CD4-positive, alpha-beta T cell treated with Interleukin-17A for 4 hours (primary cell): ENCODE measurements at places on chromosomes 12 and 14.

- DNase-seq, result no peak
Measured at GRCh38 chr14:59631237-59631636, 54.6 kb upstream of the CCDC175 start.

- peak; percentile 51 for DNase-seq
Measured at GRCh38 chr14:69685716-69686115, 74.3 kb downstream of the SUSD6 start.

DNA sequence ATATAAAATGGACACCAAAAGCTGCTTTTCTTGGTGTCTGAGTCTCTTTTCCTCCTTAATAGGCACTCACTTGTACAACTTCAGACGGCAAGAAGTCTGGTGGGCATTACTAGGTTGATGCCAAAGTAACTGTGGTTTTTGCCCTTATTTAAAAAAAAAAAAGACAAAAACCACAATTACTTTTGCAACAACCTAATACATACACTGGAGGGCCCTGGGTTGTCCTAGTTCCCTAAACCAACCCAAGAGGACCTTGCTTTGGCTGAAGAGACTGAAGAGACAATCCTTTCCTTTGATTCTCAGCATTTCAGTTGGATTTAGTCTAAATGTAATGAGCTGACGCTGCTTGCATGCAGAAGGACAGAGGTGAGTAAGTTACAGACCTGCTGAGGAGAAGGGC is 16.2 kb upstream of the PLEKHG3 start:
- DNase-seq, result no peak

GRCh38 chr12:109873653-109874052 is 6.7 kb downstream of the GLTP start:
- DNase-seq, result no peak

DNA sequence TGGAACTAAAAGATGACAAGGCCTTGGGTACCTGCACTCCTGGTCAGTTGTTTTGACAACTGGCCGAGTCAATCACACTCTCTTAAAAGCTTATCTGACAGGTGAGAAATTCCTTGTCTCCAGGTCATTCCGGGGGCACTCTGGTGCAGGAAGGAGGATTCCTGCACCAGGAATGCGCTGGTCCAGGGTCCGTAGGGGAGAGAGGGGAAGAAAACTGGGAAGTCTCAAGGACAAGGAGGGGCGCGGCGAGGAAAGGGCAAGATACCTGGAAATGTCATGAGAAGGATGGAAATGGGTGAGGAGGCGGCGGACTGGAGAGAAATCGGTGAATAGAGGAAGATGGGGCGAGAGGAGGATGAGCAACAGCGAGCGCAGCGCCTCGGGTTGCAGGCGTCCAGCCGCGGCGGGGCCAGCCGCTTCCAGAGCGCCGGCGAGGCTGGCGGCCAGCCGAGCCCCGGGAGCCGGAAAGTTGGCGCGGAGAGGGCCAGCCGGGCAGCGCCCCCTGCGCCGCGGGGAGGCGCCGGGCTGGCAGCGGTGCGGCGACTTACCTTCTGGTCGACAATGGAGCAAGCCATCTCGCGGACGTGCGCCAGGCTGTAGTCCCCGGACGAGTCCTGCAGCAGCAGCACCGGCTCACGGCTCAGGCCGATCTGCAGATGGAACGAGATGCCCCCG is 809 bp downstream of the PRKD1 start:
- no peak for DNase-seq
